ENCODE measurements at places on chromosomes 1 and 21. TPM values are rescaled to one million over a fixed set of nuclear protein-coding genes. Genes with fewer than 3 reads are reported as not detected.

Gene MROH7
- 1.1 TPM for total RNA-seq

Gene C4BPA
- not detected for total RNA-seq

Gene LCE1D
- total RNA-seq, result not detected

Gene DNALI1
- total RNA-seq, result 3.4 TPM

Gene TMEM69
- total RNA-seq, result 17.8 TPM

Measured in placental epithelial cell (primary cell).